Stimulated activated CD4-positive, alpha-beta T cell treated with anti-CD3 and anti-CD28 coated beads, Interleukin-12 subunit alpha, Interleukin-12 subunit beta, amount 100 ng/mL, for 24 hours (primary cell): ENCODE measurements at places on chromosomes 5 and 9.
A peak's percentile ranks its signal among the peaks of the same experiment; 100 is the strongest.

GRCh38 chr5:67620424-67621397 is 424.1 kb upstream of the CD180 start:
- no peak for DNase-seq

- no peak for DNase-seq
These were observed 542.1 kb downstream of the PRR16 start for GRCh38 chr5:121006217-121006616.

GRCh38 chr9:81096625-81097024 is 592.7 kb downstream of the TLE1 start:
- no peak for DNase-seq

- no peak for DNase-seq
These were observed 130.2 kb upstream of the LIFR start for GRCh38 chr5:38686658-38687057.

DNA sequence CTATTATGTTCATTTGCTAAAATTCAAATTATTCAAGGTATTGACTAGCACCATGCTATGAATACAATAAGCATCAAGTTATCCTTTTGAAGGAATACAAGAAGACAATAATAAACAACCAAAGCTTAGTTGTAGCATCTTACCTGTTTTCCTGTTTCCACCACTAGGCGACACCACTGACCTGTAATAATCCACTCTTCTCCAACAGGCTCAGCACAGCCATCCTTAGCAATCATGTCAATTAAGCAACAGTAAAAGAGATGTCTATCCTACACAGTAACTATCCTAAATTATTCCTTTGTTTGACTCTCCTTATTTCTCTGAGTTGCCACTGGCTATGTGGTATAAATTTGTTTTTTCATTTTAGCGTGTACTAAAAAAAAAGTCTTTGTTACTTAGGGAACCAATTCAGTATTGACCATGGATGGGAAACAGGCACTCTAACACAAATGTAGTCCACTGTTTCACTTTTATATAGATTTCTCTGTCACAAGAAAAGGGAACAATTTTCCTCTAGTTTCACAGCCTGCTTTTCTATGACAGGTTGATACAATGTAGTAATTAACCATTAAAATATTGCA is 46.2 kb downstream of the PCA3 start:
- DNase-seq, result peak; percentile 15

DNA sequence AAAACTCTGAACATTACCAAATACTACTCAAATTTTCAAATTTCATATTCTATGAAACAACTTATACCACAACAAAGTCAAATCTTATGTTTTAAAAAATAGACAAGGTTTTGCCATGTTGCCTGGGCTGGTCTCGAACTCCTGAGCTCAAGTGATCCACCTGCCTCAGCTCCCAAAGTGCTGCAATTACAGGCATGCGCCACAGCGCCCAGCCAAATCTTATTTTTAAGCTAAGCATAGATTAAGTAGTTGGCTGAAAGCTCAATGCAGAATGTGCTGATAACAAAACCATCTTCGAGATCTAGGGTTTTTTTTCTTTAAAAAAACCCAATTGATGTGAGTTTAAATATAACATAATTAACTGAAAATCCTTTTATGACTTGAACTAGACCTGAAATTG is 6.4 kb downstream of the LMBRD2 start:
- DNase-seq, result no peak
